ENCODE measurements at places on chromosomes 6 and 20.
A peak's percentile ranks its signal among the peaks of the same experiment; 100 is the strongest.

DNA sequence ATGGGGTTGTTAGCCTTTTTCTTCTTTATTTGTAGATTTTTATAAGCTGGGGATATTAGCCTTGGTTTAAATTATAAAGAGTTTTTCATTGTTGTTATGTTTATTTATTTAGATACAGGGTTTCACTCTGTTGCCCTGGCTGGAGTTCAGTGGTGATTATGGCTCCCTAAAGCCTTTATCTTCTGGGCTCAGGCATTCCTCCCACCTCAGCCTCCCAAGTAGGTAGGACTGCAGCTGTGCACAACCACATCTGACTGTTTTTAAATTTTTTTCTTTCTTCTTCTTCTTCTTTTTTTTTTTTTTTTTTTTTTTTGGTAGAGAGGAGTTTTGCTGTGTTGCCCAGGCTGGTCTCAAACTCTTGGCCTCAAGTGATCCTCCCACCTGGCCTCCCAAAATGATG, 80.9 kb downstream of the UBE3D start:
- no peak for DNase-seq

DNA sequence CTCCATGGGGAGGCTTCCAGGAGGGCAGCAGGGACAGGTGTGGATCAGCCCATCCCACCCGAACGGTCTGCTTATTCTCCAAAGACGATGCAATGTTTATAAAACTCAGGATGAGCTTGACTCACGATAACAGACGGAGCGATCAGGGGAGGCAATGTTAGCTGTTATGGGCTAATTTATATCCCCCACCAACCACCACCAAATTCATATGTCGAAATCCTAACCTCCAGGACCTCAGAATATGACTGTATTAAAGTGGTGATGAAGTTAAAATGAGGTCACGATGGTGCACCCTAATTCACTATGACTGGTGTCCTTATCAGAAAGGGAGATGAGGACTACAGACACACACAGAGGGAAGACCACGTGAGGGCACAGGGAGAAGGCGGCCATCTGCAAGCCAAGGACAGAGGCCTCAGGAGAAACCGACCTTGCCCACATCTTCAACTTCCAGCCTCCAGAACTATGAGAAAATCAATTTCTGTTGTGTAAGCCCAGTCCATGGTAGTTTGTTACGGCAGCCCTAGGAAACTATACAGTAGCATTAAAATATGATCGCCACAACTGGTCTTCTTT, 7.0 kb downstream of the ADTRP start:
- no peak for DNase-seq

- DNase-seq = no peak
Observed at GRCh38 chr20:51902933-51903332, 100.6 kb upstream of the SALL4 start.

- no peak for DNase-seq
Observed at GRCh38 chr6:113696960-113697359, 160.2 kb upstream of the MARCKS start.

- no peak for DNase-seq
Observed at GRCh38 chr6:152993431-152993830, 9.1 kb downstream of the MTRF1L start.

DNA sequence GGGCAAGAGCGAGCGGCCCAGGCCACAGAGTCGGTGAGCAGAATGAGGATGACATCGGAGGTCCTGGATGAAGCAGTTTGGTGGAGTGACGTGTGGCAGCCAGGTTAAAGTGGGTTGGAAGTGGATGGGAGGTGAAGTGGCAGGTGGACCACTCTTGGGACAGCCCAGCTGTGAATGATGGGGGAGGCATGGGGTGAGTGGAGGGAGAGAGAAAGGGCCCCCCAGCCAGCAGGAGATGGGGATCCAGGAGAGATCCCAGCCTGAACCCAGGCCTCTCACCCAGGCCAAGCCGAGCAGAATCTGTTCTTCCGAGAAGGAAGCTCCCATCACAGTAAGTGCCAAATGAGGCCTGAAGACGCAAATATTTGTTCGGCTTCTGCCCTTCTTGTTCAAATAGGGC, 27.0 kb upstream of the SLC32A1 start:
- DNase-seq = no peak

DNA sequence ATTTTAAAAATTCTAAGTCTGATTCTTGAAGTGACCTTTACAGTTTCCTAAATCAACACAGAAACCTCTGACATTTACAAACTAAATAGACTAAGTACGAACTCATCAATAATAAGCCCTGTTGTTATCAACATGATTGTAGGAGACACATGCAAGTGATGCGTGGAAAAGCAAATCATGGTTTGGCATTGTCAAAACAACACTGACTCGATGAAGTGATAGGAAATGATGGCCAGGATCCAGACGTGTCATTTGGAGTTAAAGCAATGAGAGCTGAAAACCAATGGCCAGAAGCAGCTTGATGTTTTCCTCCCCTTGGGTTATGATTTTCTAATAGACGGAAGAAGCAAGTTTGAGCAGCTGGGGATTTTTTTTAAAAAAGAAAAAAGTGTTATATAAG, 117.4 kb upstream of the FAM184A start:
- no peak for DNase-seq

GRCh38 chr20:46939031-46939965, 44.7 kb downstream of the EYA2 start:
- DNase-seq = no peak

DNA sequence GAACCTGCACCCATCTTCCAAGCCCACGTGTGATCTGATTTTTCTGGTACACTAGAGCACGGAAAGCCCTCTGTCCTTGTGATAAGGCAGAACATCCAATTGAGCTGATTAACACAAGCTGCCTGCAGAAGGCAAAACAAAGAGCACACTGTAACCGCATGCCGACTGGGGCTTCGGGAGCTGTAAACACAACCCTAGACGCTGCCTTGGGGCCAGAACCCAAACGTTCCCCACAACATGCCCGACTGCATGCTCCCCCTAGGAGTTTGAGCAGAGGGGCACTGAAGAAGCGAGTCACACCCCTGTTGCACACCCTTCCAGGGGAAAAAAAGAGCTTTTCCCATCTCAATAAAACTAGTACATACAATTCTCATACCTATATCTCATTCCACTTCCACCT, 470.7 kb downstream of the HTR1B start:
- no peak for DNase-seq

DNA sequence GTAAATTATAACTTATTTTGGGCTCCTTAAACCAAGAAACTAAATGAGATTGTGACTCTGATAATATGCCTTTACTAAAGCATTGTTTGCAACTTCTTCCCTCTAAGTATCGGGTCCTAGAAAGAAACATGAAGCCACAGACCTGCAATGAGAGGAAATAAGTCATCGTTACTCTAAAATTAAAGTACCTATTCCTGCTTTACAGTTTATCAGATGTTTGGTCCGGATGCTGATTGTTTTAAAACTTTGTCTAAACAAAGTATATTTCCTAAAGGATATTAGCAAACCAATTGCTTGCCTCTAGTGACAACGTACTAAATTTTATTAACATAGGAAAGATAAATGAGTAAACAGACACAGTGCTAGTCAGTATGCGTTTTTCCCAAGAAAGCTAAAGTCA, 216.8 kb downstream of the GJA1 start:
- DNase-seq = no peak

DNA sequence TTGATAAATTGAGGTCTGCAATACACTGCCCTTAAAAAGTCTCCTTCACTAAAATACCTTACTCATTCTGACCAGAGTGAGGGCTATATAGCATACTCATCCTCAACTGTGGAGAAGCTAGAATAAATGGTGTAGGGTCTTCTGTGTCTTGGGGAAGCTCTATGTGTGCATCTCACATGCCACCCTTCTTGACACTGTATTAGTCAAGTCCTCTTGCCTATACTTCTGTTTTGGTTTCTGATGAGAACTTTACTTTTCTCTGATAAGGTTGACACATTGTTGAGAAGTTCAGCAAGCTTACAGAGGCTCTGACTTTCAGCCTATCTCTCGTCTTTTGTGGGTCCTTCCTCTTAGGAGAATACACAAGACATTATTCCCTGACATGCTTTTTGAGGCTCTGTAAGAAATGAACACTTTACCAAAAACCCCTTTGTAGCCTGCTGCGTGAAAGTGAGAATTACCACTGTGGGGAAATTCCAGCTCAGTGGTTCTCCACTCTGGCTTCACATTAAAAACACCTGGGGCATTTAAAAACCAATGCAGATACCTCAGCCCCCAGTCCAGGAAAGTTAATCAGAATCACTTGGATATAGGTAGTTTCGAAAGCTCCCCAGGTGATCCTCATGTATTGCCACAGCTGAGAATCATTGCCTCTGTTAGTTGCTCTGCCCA, 372.1 kb upstream of the HS3ST5 start:
- no peak for DNase-seq

DNA sequence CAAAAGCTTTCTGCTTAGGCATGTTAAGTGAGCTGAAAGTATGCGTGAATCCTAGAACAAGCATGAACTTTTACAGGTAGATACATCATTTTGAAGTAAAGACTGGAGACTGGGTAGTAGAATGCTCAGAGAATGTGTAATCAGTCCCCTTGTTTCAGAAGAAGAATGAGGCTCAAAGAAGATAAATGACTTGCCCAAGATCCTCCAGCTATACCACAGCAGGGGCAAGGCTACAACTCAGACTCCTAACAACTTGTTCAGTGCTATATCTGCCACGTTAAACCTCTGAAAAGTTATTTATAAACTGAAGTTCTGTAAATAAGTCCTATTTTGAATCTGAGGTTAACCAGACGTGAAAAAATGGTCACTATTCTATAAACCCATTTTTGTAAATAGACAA, 2.9 kb downstream of the RIPOR2 start:
- no peak for DNase-seq

GRCh38 chr6:127481111-127481510, 21.9 kb upstream of the KIAA0408 start:
- no peak for DNase-seq

- peak; percentile 95 for DNase-seq
Observed at GRCh38 chr20:31608251-31608945, 3.3 kb downstream of the ID1 start.

GRCh38 chr6:17601386-17601703, 1.2 kb downstream of the FAM8A1 start:
- no peak for DNase-seq

DNA sequence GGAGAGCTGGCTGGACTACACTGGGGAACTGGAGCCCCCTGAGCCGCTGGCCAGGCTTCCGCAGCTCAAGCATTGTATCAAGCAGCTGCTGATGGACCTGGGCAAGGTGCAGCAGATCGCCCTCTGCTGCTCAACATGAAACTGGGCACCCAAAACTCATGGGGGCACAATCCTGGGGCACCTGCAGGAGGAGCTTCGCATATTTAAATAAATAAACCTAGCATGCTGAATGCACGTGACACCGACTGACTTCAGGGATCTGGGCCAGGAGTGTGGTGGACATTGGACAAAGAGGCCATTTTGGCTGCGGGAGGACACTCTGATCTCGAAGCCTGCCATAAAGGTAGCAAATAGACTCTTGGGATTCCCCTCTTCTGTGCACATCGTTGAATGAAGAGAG, 6.8 kb downstream of the SCAND1 start:
- peak; percentile 23 for DNase-seq

DNA sequence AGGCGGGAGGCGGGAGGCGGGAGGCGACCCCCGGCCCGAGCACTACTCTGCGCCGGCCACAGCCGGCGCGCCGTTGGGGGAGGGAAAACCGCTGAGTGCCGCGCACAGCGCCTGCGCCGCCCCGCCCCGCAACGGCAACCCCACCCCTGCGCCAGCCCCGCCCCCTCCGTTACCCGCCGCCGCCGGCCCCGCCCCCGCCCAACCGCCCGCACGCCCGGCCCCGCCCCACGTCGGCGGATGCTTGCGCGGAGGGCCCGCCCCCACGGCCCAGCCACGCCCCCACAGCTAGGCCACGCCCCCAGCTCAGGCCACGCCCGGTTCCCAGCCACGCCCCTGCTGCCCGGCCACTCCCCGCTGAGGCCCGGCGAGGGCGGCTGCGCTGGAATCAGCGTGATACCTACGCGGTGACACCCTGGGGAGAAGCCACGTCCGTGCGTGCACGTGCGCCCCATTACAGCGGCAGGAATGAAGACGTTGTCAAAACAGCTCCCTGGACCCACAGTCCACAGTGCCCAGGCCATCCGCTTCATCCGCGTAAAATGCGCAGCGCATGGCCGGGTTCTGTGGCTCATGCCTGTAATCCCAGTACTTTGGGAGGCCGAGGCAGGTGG, at the start of gene TCFL5:
Gene TCFL5 (minus strand): TSS at position 97 of the 611 bp plus-strand sequence. CDS start 152 bp downstream, outside the sequence.
- DNase-seq = peak; percentile 94

- no peak for DNase-seq
Observed at GRCh38 chr6:84657486-84657885, 106.9 kb downstream of the TBX18 start.

DNA sequence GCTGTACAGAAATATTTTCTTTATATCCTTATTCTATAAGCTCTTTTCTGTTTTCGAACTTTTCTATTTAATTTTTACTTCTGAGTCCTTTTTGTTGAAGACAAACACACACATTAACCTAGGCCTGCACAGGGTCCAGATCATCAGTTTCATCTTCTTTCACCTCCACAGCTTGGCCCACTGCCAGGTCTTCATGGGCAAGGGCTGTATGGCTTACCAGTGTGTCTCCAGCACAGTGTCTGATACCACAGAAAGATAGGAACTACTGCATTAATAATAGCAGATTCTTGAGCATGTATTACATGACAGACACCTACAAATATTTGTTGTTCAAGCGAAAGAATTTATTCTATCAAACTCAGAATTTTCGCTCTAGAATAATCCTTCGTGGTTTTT, 24.4 kb downstream of the QKI start:
- peak; percentile 60 for DNase-seq

- DNase-seq = no peak
Observed at GRCh38 chr6:31464252-31465184, 33.4 kb upstream of the MICB start.

DNA sequence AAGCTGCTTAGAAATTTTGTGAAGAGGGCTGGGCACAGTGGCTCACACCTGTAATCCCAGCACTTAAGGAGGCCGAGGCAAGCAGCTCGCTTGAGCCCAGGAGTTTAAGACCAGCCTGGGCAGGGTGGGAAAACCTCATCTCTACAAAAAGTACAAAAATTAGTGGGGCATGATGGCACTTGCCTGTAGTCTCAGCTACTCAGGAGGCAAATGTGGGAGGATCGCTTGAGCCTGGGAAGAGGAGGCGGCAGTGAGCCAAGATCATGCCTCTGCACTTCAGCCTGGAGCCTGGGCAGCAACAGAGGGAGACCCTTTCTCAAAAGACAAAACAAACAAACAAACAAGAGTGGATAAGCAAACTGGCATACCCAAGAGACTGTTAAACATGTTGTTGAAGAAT, 308.3 kb upstream of the ADGRB3 start:
- no peak for DNase-seq

DNA sequence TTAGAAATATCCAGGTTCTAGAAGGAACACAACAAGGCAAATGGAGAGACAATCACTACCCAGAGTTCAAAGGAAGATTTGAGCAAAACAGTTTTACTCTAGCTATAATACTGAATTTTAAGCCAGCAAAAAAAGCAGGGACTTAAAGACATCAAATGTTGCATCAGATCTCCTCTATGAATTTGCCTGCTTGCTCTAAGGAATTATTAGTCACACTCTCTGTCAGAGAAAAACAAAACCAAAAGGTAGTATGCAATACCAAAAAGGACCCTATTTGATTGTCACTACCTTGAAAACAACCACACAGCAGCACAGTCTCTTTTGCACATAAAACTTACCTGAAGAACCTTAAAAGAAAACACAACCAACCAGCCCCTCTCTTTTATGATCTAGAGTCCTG, 46.3 kb downstream of the BTBD9 start:
- no peak for DNase-seq

- DNase-seq = no peak
Observed at GRCh38 chr20:17560344-17561074, 9.4 kb upstream of the DSTN start.

- DNase-seq = peak; percentile 44
Observed at GRCh38 chr20:62717933-62718332, 9.3 kb downstream of the NTSR1 start.
